ENCODE measurements at places on chromosomes 11 and 22. TPM values are rescaled to one million over a fixed set of nuclear protein-coding genes. Genes with fewer than 3 reads are reported as not detected.

GAS2 gene
- 1.5 TPM for total RNA-seq

NDUFS8 gene
- 146 TPM for total RNA-seq

CD3D gene
- 588 TPM for total RNA-seq

NRXN2 gene
- total RNA-seq, result 0.34 TPM

SERPING1 gene
- not detected for total RNA-seq

OR52A1 gene
- not detected for total RNA-seq

SCGB1A1 gene
- total RNA-seq, result not detected

CARD18 gene
- not detected for total RNA-seq

HTR3B gene
- total RNA-seq, result not detected

MCAM gene
- total RNA-seq, result 4.4 TPM

OR5B2 gene
- total RNA-seq, result not detected

FREY1 gene
- 2.1 TPM for total RNA-seq

HTATIP2 gene
- total RNA-seq, result 33.2 TPM

ANO9 gene
- 72.6 TPM for total RNA-seq

OR5A1 gene
- not detected for total RNA-seq

MACROD1 gene
- total RNA-seq, result 14.4 TPM

LMO1 gene
- not detected for total RNA-seq

APOA4 gene
- not detected for total RNA-seq

TMA7B gene
- total RNA-seq, result 8.6 TPM

FOLR2 gene
- not detected for total RNA-seq

MRGPRX3 gene
- not detected for total RNA-seq

POLA2 gene
- total RNA-seq, result 63.6 TPM

HOATZ gene
- not detected for total RNA-seq

CDKN1C gene
- total RNA-seq, result 0.21 TPM

C11orf87 gene
- not detected for total RNA-seq

IGLL1 gene
- not detected for total RNA-seq

HORMAD2 gene
- not detected for total RNA-seq

KCNJ5 gene
- total RNA-seq, result not detected
